Stimulated activated naive CD4-positive, alpha-beta T cell treated with Interleukin-2 at 50 U/mL for 16 hours (primary cell): ENCODE measurements at places on chromosomes 5 and 9.

DNA sequence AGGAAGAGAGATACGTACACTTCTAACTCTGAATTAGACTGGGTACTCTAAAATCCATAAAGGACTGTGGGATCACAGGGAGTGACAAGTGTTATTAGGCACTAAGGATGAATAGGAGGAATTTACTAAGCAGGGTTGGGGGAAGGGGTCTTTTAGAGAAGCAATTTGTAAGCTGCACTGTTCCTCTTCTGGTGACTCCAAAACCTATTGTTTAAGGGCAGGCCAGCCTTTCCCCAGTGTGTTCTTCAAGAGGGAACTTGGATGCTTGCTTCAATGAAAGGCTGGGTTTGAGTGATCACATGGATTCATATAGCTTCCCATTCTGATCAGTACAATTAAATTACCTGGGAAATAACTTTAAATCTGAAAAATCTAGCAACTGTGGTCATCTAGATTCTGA lies 71.8 kb downstream of the STX17 start:
- no peak for DNase-seq

DNA sequence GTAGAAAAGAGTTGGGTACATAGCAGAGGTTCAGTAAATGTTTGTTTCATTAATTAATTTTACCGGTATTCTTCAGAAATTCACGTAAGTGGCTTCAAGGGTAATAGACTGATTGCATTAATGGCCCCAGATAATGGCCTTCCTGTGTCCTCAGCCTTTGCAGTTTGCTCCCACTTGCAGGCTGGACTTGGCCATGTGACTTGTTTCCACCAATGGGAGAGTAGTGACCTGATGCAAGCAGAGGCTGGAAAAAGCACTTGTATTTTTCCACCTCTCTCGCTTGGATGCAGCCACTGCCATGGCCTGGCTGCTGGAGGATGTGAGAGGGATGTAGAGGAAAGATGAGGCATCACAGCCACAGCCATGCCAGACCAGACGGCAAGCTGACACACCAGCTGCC lies 480.9 kb downstream of the CDK5RAP2 start:
- DNase-seq, result no peak

GRCh38 chr9:117169089-117169621 lies 245.7 kb downstream of the ASTN2 start:
- no peak for DNase-seq

GRCh38 chr5:38148021-38148625 lies 110.2 kb upstream of the EGFLAM start:
- DNase-seq, result no peak

- DNase-seq, result no peak
Measured at GRCh38 chr9:115333277-115334070, 215.5 kb upstream of the TNC start.

DNA sequence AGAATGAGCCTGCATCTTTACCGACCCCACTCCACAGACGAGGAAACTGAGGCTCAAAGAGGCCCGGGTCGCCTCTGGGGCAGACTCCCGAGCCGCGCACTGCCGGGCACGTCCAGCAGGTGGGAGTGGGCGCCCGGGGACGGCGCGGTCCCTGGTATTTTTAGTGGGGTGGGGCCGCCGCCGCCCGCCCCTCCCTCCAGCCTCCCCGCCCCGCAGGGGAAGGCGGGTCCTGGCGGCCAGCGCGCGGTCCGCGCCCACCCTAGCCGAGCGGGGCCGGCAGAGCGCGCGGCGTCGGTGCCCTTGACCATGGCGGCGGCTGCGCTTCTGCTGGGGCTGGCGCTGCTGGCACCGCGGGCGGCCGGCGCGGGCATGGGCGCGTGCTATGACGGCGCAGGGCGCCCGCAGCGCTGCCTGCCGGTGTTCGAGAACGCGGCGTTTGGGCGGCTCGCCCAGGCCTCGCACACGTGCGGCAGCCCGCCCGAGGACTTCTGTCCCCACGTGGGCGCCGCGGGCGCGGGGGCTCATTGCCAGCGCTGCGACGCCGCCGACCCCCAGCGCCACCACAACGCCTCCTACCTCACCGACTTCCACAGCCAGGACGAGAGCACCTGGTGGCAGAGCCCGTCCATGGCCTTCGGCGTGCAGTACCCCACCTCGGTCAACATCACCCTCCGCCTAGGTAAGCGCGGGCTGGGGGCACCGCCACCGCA lies at the start of gene LAMC3:
Gene LAMC3, plus strand, starts transcription at position 266 of the 710 bp plus-strand sequence. Its CDS starts 41 bp downstream, at position 307.
- no peak for DNase-seq

- no peak for DNase-seq
Measured at GRCh38 chr5:154375329-154376008, 70.3 kb upstream of the SAP30L start.

- peak; percentile 48 for DNase-seq
Measured at GRCh38 chr9:120892748-120893610, 16.0 kb upstream of the PHF19 start.

DNA sequence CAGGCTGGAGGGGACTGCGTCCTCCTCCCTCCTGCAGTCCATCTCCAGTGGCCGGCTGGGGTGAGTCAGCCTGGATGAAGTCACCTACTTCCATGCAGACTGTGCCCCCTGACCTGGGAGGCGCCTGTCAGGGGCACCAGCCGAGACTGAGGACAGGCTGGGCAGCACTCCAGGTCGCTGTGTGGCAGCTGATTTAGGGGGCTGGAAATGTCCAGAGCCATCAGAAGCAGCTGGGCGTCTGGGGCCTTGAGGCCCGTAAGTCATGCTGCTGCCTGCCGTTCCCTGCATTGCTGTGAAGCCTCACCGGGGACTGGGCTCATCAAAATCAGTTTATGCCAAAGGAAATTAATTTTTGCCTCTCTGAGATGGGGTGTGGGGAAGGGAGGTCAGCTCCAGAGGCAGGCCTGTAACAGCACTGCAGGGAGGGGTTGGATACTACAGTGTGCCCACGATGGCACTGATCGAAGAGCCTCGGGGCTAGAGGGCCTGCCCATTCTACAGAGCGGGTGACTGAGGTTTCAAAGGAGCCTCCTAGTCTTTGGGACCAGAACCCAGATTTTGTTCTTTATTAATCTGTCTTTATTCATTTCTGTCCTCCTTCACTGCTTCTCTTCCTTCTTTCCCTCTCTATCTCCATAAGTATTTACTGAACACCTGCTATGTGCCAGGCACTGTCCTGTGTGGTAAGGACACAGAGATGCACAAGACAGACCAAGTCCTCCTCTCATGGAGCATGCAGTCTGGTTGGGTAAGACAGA lies 70.4 kb upstream of the PSD2 start:
- no peak for DNase-seq

- DNase-seq, result no peak
Measured at GRCh38 chr5:152622628-152623027, 217.5 kb upstream of the NMUR2 start.

DNA sequence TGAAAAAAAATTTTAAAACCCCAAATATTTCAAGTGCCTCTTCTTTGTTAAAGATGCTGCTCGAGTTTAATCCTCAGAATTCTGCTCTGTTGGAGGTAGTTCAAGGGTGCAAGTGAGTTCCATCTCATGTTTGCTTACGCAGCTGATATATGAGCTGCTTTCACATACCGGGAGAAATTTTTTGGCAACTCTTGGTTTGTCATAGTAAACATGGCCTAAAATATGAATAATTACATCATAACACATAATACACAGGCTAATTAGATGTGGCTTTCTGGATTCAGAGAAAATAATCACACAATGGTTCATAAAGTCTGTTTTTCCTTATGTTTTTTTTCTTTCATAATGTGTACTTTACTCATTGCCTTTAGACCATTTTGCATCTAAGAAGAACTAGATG lies 1134.1 kb downstream of the PTPRD start:
- no peak for DNase-seq

GRCh38 chr9:111715471-111715870 lies 54.1 kb downstream of the GNG10 start:
- DNase-seq, result no peak

GRCh38 chr5:1552521-1553255 lies 28.9 kb upstream of the LPCAT1 start:
- no peak for DNase-seq

DNA sequence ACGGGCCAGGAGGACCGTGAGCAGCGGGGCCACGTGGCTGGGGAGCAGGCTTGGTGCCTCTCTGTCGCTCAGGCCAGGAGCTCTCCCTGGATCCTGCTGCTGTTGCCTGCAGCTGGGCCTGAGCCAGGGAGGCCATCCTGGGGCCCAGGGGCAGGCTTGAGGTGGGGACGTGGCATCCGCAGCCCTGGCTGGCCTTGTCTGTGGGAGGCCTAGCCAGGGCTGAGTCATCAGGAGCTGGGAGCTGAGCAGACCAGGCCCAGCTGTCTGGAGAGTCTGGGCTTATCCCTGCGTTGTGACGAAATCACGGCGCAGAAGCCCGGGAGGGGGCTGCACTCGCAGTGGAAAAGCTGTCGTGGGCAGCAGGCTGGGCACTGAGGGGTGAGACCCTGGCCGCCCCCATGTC lies 138.8 kb upstream of the COL5A1 start:
- no peak for DNase-seq

DNA sequence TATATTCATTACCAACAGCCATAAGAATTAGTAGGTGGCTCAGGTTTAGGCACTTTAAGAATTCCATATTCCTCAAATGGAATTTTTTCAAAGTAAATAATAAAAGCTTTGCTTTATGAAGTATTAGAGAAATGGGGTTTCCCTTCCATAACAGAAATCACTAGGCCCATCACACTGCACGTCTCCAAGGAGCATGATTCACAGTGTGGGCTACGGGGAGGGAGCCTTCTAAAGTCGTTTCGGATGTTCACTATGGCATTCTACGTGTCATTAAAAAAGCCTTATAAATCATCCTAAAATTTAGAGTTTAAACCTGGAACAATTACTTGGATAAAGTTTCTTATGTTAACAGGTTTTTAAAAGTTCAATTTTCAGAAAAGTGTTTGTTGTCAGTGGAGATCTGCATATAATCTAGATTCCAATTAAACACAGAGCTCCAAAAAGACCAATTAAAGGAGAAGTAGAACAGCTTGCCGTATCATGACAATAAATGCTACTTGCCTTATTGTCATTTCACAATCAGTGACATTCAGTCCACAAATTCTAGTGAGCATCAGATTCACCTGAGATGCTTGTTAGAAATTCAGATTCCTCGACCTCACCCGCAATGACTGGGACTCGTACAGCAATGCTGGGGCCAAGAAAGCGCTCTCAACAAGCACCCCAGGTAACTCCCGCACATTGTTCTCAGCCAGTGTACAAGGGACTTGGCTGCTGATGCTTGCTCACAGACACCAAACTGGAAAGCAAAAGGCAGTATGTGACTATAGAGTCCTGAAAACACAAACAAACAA lies 115.7 kb downstream of the NFIB start:
- DNase-seq, result no peak

DNA sequence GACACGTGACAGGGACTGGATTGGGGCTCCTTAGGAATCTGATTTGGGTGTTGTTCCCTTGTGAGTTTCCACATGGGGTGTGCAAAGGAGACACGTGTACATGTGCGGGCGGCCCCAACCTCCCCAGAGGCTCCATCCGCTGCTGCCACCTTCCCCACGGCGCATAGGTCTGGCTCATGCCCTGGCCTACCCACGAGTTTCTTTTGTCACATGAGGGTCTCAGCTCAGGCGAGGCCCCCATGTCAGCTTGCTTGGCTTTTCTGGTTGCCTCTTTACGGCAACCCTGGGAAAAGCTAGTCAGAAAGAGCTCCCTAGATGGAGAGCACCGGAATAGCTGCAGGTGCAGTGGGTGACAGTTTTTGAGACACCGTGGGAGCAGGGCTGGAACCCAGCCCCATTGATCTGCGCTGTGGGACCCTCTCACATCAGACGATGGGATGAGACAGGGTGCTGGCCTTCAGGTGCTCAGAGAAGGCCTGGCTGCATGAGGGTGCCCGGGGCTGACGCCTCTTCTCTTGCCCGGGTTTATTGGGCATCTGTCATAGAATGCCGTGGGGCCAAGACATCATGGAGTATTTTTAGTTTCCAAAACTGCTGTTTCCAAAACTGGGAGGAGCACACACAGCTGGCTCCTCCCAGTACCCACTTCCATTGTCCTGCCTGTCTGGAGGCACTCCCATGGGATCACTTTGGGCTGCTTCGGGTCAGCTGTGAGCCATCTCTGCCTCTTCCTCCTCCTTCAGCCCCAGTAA lies 107.8 kb downstream of the WNK2 start:
- DNase-seq, result no peak

DNA sequence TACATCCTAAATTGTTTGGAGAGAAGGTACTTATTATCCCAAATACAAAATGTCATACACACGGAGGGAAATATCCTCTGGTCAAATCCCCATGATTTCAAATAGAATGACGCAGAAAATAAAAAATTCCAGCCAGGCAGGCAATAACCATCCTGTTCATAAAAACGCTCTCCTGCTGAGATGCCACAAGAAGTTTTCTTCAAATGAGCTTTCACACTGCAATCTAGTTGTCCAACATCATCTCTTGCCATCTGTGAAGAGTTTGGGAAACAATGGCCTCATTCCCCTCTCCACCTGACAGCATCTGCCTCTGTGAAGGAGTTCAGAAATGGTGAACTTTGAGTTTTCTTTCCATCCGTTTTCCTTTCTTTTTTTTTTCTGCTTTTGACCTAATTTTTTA lies 83.3 kb upstream of the SLC30A5 start:
- DNase-seq, result no peak

DNA sequence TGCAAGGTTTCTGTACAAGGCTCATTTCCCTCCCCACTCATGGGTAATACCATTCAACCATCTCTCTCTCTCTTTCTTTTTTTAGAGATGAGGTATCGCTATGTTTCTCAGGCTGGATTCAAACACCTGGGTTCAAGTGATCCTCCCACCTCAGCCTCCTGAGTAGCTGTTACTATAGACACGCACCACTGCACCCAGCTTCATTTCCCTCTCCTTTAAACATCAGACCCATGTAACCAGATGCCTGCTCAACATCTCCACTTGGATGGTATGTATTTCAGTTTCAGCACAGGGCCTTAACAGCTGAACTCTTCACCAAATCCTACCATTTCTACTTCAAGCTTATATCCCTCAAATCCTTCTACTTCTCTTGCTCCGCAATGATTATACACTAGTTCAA lies 117.4 kb downstream of the SSBP2 start:
- DNase-seq, result no peak

- DNase-seq, result no peak
Measured at GRCh38 chr9:138100711-138101350, 223.2 kb downstream of the CACNA1B start.

- DNase-seq, result no peak
Measured at GRCh38 chr5:90386099-90386710, 23.4 kb downstream of the CETN3 start.

DNA sequence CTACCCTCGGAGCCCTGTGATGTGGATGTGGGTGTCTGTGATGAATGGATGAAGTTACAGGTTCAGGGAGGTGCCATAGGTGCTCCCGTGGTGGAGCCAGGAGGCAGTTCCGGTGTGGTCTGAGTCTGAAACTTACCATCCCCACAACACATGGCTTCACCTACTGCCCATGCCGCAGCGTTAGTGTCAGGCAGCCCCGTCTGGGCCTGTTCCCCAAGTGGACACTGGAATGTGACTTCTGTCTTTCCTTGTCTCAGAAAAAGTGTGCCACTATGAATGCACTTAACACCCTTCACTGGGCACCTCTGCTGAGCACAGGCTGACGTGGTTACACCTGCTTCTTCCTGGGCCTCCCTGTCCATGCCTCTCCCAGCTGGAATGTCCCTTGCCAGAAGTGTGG lies 8.6 kb downstream of the ANKRD33B start:
- no peak for DNase-seq

- no peak for DNase-seq
Measured at GRCh38 chr5:38367410-38367809, 109.1 kb downstream of the EGFLAM start.

GRCh38 chr9:116774421-116775180 lies 87.5 kb downstream of the TRIM32 start:
- no peak for DNase-seq
